Non-pigmented ciliary epithelial cell (primary cell): ENCODE measurements at places on chromosomes 7 and 10.

GRCh38 chr7:29538389-29538788, 25.2 kb upstream of the PRR15 start:
- DNase-seq = no peak

- DNase-seq = no peak
Measured at GRCh38 chr7:43764807-43765491, 6.5 kb downstream of the BLVRA start.

GRCh38 chr7:99540542-99540941, 11.4 kb downstream of the FAM200A start:
- no peak for DNase-seq

GRCh38 chr10:85224366-85224940, 896.1 kb downstream of the CCSER2 start:
- DNase-seq = no peak

- DNase-seq = no peak
Measured at GRCh38 chr10:20380401-20380800, 516.7 kb downstream of the NEBL start.

DNA sequence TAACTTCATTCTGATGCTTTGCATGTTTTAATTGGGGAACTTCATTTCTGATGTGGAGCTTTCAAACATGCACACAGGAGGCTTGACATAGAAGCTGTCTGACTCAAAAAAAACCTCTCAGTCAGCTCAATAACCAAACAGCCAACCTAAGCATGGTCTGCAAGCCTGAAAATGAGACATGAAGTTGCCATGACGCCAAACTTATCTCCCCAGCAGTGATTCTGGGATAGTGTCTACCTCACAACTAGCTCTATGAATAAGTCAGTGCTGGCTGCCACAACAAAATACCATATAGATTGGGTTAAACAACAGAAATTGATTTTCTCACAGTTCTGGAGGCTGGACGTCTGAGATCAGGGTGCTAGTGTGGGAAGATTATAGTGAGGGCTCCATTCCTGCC, 244.2 kb downstream of the CCDC3 start:
- DNase-seq = no peak

- peak; percentile 80 for DNase-seq
Measured at GRCh38 chr7:99379043-99379577, 4.6 kb downstream of the ARPC1B start.

DNA sequence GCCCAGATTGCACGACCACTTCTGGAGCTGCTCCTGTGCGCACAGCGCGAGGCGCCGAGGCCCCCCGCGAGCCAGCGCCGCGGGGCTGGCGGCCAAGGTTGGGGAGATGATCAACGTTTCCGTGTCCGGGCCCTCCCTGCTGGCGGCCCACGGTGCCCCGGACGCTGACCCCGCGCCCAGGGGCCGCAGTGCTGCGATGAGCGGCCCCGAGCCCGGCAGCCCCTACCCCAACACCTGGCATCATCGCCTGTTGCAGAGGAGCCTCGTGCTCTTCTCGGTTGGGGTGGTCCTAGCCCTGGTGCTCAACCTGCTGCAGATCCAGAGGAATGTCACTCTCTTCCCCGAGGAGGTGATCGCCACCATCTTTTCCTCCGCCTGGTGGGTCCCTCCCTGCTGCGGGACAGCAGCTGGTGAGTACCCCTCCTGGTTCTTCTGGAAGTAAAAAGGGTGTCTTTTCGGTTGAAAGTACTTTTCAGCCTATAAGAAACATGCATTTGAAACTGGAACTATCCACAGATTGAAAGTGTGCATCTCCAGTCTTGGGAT, 683 bp downstream of the INSIG1 start:
- no peak for DNase-seq
